ENCODE measurements at places on chromosomes 6 and 20.

DNA sequence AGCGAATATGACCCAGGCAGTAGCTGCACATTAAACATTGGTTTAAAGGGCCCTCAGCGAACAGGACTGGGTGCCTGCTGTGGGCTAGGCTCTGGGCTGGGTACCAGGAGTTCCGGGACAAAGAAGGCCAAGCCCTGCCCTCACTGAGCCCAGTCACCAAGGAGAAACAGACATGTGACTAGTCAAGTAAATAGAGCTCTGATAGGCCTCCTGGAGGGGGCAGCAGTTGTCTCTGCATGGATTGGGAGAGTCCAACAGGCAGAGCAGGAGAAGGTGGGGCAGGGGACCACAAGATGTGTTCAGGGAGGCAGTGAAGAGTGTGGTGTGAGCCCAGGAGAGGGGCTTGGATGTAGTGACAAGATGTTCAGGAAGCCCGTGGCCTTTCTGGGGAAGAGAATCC lies 3.1 kb downstream of the HM13 start:
- DNase-seq, result peak; percentile 13

DNA sequence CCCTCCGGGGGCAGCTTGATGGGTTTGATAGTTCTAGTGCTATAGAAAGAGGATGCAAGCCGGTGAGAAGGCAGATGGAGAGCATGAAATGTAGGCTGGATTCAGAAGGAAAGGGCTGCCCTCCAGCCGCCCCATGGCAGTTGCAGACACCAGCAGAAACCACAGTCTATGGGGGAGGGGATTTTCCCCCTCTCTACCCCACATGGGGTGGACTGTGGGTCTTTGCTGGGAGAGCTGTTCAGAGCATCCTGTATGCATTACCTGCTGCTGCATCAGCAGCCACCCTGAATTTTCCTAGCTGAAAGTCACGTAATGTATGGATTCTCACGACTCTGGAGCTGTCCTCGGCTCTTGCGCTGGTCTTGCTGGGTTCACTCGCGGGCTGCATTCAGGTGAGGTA lies 48.8 kb upstream of the CST5 start:
- no peak for DNase-seq

DNA sequence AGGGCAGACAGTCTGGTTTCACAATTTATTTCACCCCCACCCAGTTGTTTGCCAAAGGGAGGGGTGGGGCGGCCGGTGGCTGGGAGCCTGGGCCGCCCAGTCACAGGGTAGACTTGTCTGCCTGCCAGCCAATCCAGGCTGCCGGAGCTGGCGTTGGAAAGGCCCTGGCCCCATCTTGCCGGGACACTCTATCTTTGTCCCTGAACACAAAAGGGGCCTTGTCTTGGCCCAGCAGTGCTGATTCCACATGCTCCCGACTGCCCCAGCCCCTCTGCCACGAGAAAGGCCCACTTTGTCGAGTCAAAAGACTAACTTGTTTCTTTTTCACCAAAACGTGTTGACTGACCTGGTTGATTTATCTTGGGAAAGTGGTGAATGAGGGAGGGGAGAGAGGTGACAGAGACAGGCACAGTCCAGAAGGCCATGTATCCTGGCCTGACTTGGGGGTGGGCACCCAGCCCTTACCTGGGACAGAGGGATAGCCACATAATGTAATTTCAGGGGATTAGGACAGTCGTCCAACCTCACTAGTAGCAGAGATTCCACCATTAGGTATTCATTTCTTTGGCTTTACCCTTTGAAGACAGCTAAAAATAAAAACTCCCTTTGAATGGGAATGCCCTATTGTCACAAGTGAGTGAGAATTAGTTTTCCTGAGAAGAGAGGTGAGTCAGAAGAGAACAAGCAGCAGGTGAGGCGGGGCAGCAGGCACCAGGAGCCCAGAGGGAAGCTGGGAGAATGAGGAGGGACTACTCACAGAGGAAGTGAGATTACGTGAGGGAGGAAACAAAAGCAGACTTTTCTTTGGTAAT lies 67.0 kb upstream of the SIRPA start:
- peak; percentile 97 for DNase-seq

GRCh38 chr20:5793916-5794315 lies 43.7 kb downstream of the SHLD1 start:
- DNase-seq, result no peak

DNA sequence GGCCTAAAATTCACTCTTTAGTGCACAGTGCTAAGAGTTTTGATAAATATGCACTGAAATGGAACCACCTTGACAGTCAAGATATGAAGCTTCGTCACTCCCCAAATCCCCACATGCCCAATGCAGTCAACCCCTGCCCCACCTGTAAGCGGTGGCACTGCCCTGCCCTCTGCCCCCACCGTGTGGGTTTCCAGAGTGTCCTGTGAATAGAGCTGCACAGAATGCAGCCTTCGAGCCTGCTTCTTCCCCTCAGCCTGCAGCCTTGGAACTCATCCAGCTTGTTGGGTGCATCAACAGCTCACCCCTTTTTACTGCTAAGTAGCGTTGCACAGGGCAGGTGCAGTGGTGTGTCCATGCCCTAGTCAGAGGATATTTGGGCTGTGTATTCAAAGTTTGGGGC lies 216.3 kb downstream of the SYNDIG1 start:
- DNase-seq, result no peak

GRCh38 chr20:35619196-35620095 lies 3.8 kb downstream of the SPAG4 start:
- peak; percentile 85 for DNase-seq

DNA sequence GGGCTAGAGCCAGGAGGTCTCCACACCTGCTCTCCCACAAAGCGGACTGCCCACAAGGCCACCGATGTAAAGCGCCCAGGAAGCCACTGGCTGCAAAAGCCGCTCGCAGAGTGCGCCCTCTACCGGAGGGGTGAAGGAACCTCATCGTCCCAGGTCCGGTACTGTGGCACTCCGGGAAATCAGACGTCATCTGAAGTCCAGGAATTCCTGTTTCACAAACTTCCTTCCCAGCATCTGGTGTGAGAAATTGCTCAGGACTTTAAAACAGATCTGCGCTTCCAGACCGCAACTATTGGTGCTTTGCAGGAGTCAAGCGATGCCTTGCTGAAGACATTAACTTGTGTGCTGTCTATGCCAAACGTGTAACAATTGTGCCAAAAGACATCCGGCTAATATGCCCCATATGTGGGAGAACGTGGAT lies 115.1 kb upstream of the ARID1B start:
- DNase-seq, result no peak

- DNase-seq, result no peak
Observed at GRCh38 chr6:128032042-128032441, 131.2 kb upstream of the THEMIS start.

DNA sequence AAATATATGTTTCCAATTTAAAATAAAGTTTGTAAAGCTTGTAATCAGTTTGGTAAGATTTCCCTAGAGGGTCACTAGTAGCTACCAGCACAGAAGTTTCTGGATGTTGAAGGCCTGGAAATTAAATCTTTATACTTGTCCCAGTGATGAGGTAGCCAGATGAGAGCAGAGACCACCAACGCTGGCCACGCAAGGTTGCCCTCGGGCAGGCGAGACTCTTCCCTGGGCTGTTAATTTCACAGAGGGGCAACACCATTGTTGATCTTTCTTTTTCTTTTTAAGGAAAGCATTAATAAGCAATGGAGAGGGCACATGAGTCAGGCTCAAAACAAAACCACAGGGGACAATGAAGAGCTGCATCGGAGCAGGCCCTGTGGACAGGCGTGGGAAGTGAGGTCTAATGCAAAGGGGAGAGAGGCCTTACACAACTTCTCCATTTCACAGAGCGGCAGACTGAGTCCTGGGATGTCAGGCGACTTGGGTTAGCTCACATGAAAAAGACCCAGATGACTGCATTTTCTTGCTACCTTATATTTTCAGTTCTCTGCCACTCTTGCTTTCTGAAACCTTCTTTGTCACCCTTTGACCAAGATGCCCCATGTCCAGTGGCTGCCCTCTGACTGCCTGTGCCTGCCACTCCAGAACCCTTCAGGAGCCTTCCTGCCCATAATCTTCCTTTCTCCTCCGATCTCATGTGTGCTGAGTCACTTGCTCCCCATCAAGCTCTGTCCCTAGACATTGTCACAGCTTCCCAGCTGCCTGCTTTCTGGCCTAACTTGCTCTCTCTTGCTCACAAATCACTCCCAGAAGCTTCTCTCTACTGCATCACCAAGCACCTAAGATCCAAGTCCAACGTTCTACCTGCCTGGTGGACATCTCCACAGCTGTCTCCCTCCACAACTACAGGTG lies 107.7 kb upstream of the CDYL start:
- DNase-seq, result no peak

DNA sequence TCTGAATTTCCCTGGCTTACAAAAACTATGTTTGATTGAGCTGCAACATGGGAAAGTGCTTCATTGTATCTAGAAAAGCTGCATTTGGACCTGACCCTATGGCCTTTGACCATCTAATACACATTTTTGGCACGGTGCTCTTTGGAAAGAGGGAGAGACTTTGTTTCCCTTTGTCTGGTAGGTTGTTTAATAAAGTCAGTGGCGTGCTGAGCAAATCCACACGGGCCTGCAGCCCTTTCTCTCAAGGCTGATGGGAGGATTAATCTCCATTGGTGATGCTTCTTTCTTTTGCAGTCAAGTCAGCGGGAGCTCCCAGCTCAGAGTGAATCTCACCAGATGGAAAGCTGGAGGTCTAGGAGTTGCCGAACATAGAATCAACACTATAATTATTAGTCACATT lies 314.7 kb upstream of the CNR1 start:
- no peak for DNase-seq

GRCh38 chr6:136893187-136893586 lies 28.9 kb upstream of the SLC35D3 start:
- DNase-seq, result no peak

DNA sequence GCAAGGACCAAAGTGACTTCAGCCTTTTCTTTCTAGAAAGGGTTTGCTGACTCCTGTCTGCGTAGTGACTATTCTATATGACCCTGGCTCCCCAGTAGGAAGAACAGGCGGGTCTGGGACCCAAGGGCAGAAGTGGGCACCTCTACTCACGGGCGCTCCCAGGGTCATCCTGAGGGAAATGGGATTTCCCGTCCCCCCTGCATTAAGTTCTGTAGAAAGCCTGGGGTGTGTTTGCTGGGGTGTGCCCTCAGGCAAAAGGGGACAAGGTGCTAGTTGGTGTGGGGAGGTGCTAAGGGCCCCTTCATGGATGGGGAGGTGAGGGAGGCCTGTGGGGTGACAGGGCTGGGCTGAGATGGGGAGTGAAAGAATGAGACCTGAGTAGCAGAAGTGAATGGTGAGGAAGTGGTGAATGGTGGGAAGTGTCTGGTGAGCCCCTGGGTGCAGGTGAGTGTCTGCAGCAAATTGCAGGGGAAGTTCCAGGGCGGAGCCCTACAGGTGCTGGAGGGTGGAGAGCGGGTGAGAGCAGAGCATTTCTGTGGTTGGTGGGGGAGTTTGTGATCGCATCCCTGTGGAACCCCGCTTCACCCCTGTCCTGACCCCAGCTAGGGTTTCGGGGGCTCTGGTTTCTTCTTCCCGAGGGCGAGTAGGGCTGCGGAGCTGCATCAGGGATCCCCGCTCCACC lies 21.1 kb downstream of the RAET1L start:
- no peak for DNase-seq

DNA sequence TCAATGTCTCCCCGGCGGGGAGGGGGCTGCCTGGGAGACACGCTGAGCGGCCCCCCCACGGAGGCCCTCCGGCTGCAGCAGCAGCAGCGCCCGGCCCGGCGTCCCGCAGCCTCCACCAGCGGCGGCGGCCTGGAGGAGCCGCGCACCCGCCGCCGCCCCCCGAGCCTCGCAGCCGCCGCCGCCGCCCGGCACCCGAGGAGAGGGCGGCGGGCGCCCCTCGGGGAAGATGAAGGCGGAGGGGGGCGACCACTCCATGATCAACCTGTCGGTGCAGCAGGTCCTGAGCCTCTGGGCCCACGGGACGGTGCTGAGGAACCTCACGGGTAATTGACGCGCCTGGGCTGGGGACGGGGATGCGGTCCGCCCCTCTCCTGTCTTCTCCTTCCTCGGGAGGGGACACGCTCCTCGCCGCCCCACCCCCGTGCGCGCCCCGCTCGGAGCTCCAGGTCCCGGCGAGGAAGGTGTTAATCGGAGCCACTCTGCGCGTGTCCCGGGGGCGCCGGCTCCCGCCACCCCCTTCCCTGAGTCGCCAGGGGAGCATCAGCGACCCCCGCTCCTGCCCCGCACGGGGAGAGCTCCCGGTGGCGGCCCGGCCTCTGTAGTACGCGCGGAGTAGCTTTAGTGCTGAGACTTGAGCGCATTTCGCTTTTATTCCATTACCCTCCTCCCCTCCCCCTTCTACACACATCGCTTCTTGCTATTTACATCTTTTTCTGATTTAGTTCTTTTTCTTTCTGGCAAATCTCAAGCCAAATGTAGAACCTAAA lies 686 bp downstream of the TMEM170B start:
- no peak for DNase-seq

DNA sequence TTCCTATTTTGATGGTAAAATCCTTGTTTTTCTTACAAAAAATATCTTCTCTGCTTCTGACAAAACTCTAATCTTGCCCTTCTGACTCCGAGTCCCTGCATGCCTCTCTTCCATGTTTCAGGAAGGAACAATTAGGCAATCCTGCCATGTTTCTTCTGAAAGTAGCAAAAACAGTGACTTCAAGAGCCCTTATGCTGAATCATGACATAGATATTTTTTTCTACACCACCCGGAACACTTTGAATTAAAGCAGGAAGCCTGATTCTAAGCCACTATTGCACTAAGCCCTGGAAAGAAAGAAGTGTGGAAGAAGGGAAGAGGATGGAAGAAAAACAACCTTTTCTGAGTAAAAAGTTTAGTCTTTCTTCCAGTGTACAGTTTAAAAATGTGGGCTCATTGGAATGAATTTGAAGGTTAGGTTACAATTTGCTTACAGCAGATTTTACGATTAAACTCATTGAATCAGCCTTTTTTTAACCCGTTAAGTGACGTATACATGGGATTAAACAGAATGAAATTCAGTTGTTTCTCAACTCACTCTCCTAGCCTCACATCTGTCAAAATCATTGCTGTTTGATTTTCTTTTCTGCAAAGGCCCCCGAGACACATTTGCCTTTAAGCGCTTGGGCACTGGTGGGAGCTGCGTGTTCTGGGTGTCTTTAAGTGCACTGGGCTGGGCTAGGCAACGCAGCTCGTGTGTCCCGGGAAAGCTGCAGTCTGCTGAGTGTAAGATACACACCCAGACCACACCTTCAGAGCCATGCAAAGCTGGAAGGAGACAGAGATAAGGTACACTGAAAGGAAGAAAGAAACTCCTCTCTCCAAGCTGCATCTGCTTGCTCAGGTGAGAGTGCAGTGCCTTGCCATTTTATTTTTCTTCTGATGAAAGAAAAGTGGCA lies 159.4 kb upstream of the CITED2 start:
- no peak for DNase-seq
